Bronchial epithelial cell (primary cell): ENCODE measurements at places on chromosomes 3 and 15. TPM values are rescaled to one million over a fixed set of nuclear protein-coding genes. Genes with fewer than 3 reads are reported as not detected.

DNA sequence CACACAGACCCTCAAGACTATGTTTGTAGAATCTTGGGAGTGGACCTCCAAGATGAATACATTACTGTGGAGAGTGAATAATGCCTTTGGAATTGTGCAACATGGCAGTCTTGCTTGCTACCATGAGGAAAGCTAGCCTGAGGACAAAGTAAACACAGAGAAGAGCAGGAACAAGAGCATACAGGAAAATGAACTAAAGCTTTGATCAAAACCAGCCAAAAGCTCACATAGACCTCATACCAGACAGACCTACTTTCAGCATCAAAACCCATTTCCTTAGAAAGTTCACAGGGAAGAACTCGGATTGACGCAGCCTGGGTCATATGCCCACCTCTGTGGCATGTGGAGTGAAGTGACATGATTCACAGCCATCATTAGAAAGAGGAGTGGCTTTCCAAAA lies 3.3 kb upstream of the RAB8B start:
- peak; percentile 98 for DNase-seq

DNA sequence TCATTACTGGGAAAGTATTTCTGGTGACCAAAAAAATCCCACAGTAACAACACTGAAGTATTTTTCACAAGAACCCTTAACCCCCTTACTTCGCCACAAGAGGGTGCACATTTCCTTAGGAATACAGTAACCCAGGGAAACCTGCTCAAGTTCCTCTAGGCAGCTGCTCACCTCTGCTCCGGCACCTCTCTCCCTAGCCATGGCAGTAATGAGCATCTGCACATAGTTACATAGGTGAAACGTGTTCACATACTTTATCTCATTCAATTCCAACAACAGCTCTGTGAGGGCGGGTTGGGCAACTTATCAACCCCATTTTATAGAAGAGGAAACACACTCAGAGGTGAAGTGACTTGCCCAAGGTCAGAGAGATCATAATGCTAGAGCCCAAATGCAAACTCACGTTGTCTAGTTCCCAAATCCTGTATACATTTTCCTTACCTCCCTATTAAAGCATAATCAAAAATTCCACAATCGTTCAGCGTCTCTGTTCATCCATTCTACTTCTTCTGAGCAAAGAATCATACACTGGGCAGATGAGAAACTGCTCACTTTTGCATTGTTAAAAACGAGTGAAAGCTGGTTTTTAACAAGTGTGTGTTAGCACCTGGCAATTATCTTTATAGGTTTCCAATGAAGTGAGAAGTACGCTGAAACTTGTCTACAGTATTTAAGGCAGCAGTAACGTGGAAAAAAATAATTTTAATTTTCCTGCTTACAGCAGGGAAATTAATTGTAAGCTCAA lies 90.7 kb downstream of the IGF2BP2 start:
- DNase-seq, result peak; percentile 90

DNA sequence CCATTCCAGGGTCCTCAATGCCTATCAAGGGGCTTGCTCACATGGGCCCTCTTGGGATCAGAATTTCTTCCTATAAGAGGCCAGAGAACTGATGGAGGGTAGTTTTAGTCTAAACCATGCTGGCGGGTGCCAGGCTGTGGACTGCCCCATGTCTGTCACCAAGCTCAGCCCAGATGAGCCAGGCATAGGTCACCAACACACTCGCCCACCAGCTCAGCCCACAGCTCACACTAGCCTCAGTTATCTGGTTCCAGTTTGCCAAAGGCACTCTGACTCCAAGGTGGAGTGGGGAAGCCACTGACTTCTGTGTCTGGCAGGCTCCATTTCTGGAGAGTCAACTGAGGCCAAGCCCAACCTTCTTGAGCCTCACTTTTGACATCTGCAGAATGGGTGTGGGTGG lies 50.7 kb upstream of the INSYN1 start:
- no peak for DNase-seq

CAMKV gene
- 0.13 and 0.26 TPM in 2 replicates for total RNA-seq

PP2D1 gene
- not detected in 2 replicates for total RNA-seq

RNU5B-1 gene
- total RNA-seq, result not detected in 2 replicates

ANKRD34C gene
- not detected in 2 replicates for total RNA-seq
